GM04504 (cell line): ENCODE measurements at places on chromosomes 1 and 21.
A peak's percentile ranks its signal among the peaks of the same experiment; 100 is the strongest.

GRCh38 chr1:40245686-40246085 lies 2.1 kb upstream of the TMCO2 start:
- DNase-seq = no peak

GRCh38 chr1:1573843-1574720 lies 581 bp downstream of the SSU72 start:
- peak; percentile 37 for DNase-seq

GRCh38 chr1:212285685-212286555 lies 710 bp downstream of the PPP2R5A start:
- DNase-seq = no peak

GRCh38 chr1:180594723-180595122 lies 36.0 kb downstream of the OVAAL start:
- no peak for DNase-seq

DNA sequence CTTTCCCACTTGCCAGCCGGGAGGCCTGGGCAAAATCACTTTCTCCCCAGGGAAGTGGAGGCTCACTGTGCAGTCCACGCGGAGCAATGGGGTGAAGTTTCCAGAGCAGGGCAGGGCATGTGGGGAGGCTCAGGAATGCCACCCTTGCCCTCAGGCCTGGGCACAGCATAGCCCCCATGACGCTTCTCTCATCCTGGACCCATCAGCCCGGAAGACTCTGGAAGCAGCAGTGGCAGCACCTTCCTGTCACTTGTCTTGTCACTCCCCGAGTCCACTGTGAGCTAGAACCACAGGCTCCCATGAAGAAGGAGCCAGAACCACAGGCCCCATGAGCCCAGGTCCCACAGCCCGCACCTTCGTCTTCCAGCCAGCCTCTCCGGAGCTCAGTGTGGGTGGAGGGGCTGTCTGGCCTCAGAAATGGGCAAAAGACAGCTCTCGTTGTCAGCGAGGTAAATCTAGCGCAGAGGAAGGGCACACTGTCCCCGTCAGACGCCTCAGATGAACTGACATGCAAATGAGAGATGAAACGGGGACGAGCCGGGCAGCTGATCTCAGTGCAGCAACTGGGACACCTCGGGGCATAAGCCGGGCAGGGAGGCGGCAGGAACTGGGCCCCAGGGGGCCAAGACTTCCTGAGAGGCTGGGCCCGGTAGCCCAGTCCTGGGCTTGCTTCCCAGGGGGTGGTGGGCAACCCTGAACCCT lies 6.1 kb downstream of the PDE9A start:
- DNase-seq = no peak

DNA sequence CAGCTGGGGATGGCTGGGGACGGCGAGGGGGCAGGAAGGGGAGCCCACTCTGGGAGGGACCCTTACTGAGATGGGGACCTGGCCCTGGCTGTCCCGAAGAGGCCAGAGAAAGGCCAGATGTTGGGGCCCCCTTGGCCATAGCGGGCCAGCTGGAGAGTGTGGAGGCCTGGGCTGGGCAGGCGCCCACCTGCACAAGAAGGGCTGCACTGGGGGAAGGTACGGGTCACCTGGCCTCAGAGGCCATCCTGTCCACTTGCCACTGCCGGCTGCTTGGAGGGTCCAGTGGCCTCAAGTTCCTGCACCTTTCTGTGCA lies 5.0 kb upstream of the PLCH2 start:
- no peak for DNase-seq

DNA sequence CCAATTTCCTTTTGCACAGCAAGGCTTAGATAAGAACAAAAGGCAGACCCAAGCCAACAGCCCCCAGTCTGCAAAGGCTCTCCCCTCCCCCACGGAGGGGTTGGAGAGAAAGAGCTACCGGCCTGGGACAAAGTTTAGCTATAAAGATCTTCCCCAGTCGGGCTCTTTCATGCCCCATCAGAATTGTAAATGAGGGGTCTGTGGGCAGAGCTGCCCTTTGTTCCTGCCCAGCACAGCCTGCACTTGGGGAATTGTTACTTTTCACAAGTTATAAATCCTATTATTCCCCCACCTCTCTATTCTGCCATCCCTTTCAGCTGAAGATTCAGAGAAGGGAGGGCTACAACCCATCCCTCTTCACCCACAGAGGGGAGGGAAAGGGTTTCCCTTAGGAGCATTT lies 3.5 kb downstream of the MYCL start:
- DNase-seq = no peak

- DNase-seq = no peak
Measured at GRCh38 chr1:247298124-247298481, 33.6 kb downstream of the ZNF496 start.

DNA sequence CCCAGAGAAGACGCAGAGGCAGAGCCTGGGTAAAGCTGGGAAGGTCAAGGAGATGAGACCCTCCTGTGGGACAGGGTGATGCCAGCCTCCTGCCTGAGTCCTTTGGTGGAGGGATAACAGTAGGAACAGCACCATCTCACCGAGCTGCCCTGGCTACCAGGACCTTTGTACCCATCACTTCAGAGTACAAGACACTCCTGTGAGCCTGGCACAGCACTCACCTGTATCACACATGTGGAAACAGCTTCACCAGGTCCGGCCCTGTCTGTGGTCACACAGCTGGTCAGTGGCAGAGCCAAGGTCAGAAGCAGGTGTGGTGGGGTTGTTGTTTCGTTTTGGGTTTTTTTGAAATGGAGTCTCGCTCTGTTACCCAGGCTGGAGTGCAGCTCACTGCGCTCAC lies 5.0 kb upstream of the TMEM200B start:
- DNase-seq = no peak

DNA sequence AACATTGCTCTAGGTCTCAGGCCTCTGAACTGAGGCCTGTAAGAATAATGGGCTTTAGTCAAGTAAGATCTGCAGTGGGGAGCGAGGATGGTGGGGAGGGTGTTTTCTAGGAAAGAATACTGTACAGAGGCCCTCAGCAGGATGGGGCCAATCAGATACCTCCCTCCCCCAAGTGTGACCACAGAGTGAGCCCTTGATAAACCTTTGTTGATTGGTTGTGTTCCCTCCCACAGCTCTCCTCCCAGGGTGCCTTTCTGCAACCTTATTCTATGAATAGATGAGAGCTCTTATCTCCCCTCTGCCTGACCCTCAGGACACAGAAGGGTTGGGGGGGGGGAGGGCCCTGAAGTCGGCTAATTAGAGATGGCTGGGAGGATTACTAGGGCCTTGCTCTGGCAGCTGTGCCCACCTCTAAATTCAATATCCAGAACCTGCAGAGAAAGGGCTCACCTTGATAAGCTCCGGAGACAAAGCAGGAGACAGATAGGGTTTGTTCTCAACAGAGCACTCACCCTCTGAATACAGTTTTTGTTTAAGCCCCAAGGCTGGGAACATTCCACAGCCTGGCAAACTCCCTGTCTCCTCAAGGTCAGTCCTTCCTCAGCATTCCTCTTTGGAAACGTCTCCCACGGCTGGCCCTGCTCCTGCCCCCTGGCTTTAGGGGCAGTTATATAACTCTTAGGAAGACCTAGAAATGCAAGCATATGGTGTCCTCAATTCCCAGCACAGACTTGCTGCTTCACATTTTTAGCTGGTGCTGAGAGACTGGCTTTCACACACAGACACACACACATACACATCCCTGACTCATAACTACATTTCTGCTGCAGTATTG lies 42.9 kb downstream of the ATP1A1 start:
- no peak for DNase-seq

DNA sequence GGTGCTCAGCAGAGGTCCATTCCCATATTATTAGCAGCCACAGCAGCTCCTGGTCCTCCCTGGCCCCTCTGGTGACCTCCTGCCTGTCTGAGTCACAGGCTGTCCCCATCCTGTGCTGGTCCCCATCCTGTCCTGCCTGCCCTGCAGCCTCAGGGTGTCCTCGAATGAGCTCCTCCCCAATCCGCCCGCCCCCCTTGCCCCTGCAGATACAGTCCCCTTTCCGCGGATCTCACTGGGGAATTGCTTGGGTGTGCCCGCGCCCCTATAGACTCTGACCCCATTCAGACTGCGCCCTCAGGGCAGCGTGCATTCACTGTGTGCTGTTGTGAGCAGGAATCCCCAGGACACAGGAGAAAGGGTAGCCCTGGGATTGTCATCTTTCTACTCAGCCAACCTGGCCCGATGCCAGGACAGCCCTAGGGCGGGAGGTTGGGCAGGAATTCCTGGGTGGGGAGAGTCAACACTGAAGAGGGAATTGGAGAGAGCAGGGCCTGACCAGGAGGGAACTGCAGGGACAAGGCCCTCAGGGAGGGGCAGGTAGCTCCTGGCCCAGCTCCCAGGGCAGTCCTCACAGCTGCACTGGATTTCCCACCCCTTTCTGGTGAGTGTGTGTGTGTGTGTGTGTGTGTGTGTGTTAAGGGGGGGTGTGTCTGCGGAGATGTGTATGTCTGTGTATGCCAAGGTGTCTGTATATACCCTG lies 1.1 kb upstream of the GUCA2A start:
- DNase-seq = no peak

DNA sequence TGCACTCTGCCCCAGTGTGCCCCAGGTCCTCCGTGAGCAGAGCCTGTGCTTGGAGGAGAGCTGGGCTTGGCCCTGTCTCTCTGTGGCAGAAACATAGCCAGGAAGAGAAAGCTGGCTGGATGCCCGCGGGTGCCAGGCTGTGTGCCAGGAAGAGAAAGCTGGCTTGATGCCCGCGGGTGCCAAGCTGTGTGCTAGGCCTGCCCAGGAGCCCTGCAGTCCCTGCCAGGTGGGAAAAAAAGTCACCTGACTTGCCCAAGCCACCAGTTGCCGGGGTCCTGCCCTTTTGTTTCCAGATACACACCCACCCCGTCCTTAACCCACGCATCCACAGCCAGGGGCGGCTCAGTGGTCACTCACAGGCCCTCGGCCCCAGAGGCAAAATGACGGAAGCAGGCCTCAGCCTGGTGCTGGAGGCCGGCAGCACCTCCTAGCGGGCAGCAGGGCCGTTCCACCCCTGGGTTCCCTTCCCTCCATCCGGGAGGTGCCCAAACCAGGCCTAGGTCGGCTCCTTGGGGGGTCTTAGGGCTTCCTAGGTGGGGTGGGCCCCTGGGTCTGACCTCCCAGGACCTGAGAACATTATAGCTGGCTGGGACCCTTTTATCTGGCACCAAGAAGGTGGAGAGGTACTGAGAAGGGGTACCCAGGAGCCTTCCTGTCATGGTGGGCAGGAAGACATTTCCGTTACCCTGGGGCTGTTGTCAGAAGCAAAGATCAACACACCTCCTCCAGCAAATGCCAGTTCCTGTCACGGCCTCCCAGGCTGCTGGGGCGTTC lies 9.1 kb downstream of the ITGB2 start:
- no peak for DNase-seq

DNA sequence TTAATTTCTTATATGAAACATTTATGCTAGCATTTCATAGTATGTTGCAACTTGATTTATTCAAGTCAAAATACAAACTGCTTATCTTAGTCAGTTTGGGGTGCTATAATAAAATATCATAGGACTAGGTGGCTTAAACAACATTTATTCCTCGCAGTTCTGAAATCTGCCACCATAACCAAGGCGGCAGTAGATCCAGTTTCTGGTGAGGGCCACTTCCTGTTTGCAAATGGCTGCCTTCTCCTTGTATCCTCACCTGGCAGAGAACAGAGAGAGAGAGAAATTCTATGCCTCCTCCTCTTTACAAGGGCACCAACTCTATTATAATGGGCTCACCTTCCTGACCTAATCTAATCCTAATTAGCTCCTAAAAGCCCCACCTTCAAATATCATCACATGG lies 76.1 kb upstream of the RGS2 start:
- DNase-seq = no peak

- DNase-seq = no peak
Measured at GRCh38 chr1:116258668-116259419, 114.2 kb upstream of the ATP1A1 start.

DNA sequence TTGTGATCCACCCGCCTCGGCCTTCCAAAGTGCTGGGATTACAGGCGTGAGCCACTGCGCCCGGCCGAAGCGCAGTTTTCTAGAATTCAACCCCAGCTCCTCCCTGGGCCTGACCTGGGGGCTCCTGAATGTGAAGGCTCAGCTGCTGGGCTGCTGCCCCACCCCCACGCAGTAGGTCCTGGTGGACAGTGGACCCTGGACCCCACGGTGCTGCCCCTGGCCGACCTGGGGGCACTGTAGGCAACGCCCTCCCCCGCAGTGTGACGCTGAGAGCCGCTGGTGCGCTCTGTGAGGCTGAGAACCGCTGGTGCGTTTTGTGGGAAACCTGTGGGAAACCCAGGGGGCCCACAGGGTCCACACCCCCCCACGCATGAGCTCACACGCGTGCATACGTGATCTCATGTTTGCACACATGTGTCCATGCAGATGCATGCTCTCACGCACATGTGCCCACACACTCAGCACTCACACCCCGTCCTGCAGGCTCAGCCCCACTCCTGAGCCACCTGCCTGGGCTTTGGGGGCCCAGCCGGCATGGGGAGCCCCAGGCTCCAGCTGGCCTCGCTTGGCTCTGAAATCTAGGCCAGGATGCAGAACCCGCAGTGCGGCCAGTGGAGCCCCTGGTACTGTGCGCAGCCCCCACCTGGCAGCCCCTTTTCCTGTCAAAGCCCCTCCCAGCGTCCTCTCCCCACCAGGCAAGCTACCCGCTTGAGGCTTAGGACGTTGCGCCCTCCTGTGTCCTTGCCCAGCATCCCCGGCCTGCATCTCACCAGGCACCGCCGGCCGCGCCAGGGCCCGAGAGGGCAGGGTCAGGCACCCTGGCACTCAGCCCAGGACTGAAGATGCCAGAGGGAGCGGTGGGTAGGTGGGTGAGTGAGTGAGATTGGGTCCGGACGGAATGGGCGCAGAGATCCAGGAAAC lies 67.7 kb downstream of the COL18A1 start:
- DNase-seq = no peak

GRCh38 chr1:46130606-46131005 lies 1.8 kb downstream of the PIK3R3 start:
- no peak for DNase-seq

GRCh38 chr1:201460814-201461644 lies 8.0 kb downstream of the PHLDA3 start:
- peak; percentile 93 for DNase-seq

- no peak for DNase-seq
Measured at GRCh38 chr1:79694241-79694640, 687.7 kb upstream of the ADGRL4 start.

DNA sequence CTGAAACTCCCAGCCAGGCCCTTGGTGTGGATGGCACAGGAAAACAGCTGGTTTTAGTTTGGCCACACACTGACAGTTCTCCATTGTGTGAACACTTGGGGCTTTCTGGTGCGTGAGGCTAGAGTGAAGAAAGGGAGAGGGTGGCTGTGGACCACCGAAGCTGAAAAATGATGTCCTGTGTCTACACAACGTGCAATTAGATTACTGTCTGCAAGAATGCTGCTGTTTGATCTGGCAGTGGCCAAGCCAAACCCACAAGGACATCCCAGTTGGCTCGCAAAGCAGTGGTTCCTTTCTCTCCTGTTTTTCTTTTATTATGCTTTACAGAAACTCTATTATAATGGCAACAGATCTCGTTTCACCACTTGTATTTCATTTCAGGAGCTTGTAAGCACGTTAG lies 58.9 kb downstream of the ERG start:
- DNase-seq = no peak

GRCh38 chr1:229889031-229889517 lies 178.0 kb upstream of the GALNT2 start:
- no peak for DNase-seq
